ACHN (cell line): ENCODE measurements at places on chromosomes 5 and 9.
A peak's percentile ranks its signal among the peaks of the same experiment; 100 is the strongest.

DNA sequence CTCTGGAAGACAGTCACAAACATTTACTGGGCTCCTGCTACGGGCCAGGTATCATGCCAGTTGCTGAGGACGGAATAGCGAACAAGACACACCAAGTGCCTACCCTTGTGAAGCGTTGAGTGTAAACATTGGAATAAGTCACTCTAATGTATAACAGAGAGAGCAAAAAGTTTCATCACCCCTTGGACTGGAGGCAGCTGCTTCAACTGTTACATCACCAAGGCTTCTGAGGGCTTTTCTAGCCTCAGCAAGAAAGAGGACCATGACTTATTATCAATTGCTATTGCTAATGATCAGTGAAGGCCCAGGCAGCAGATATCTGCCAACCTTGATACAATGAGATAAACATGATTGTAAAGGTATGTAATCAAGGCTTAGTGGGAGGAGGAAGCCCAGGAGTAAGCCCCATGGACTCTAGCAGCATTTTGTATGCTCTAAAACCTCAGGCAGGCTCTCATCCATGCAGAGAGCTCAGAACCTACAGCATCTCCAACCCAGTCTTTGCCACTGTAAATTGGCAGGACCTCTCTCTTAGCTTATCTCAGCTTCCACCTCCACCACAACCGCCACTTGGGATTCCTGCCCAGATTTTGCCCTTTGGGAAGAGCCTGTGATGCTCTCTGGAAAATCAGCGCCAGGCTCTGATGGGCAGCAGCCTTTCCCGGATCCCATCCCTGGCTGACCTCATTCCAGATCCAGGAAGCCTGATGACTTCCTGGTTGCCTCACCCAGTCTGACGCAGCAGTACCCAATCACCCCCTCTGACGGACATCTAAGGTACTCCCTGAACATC is 54.5 kb downstream of the ADAM19 start:
- DNase-seq, result no peak

GRCh38 chr9:126108240-126108639 is 218.4 kb upstream of the MVB12B start:
- no peak for DNase-seq

DNA sequence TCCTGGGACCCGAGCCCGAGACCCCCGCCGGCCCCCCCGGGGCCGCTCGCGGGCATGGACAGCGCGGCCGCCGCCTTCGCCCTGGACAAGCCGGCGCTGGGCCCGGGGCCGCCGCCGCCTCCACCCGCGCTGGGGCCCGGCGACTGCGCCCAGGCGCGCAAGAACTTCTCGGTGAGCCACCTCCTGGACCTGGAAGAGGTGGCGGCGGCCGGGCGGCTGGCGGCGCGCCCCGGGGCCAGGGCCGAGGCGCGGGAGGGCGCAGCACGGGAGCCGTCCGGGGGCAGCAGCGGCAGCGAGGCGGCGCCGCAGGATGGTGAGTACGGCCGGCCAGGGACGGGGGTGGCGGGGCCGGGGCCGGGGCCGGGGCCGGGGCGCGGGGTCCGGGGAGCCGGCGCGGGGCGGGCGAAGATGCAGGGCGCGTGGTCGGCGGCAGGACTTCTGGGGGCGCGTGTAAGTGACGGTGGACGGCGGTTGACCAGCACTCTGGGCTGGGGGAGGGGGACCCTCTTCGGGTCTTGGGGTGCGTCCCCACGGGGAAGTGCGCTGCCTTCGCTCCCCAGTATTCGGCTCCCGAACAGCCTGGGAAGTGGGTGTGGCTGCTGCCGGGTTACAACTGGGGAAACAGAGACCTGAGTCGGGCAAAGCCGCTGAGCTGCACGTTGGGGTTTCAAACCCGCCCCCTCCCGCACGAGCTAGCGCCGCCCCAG is 520 bp downstream of the PRRX2 start:
- no peak for DNase-seq

DNA sequence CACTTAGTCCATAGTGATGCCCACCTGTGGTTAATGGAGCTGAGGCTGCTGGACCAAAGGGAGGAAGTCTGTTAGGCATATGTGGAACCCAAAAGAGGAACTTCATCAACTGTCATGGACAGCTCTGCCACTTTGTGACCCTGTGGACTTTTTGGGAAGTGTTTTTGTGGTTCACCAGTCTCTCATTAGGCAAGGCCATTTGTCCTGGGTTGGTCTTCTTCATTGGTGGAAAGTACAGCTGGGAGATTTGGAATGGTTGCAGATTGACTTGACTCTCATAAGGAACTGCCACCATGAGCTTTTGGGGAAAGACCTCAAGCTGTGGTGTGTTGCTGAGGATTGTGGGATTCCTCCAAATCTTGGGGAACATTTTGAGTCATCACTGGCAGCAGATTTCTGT is 31.9 kb upstream of the IL12B start:
- DNase-seq, result no peak

DNA sequence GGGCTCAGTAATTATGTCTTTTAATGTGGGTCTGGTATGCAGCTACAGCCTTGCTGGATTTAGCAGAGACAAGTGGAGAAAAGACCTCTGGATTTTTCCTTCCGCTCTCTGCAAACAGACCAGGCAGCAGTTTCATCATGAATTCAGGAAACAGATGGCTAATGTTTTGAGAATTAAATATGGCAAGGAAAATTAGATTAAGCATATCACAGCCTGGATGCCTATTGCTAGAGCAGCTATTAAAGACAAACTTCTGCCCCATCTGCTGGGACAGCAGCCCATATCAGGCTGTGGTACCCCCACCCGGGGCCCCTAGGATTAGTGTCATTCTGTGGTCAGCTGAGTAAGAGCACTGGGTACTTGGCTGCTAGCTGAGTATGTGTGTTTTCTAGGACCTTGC is 6.2 kb downstream of the SKP2 start:
- DNase-seq, result no peak

- DNase-seq, result no peak
Measured at GRCh38 chr9:95017062-95017461, 290.6 kb downstream of the AOPEP start.

GRCh38 chr5:10499776-10500175 is 58.1 kb downstream of the ROPN1L start:
- DNase-seq, result no peak

- DNase-seq, result peak; percentile 41
Measured at GRCh38 chr5:18281947-18282581, 647.8 kb downstream of the TAF11L14 start.

GRCh38 chr9:95103871-95104580 is 213.5 kb downstream of the FANCC start:
- no peak for DNase-seq

DNA sequence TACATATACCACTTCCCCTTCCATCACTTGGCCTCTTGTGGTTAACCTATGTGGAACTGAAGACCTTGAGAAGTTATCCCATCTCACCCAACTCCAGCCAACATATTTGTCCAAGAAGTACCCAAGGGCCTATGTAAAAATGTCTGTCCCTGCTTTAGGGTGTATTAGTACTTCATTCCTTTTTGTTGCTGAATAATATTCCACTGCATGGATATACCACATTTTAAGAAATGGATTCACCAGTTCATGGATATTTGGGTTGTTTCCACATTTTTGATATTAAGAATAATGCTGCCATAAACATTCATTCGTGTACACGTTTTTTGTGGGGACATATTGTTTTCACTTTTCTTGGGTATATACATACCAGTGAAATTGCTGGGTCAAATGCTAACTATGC is 28.6 kb downstream of the IDNK start:
- no peak for DNase-seq

- DNase-seq, result no peak
Measured at GRCh38 chr5:36653044-36653705, 46.8 kb downstream of the SLC1A3 start.

GRCh38 chr5:74316064-74316603 is 324.4 kb downstream of the ENC1 start:
- peak; percentile 92 for DNase-seq

- no peak for DNase-seq
Measured at GRCh38 chr9:135610290-135611141, 28.8 kb downstream of the GLT6D1 start.

GRCh38 chr5:33737697-33738096 is 154.1 kb downstream of the ADAMTS12 start:
- DNase-seq, result no peak

DNA sequence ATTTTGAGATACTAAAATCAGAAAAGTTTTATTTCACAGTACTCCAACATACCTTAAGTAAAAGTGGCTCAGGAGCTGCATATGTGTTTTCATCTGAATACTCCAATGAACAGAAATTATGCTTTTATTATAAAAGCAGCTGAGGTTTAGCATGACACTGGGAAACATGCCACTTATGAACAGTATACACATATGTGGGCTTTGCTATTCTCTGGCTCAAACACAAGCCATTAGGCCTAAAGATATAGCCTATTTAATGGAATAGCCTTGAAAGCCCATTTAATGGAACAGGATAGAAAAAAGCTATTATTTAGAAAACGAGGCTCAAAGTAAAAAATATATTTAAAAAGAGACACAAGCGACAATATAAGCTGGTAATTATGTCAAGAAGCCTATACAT is 74.1 kb downstream of the SLC38A9 start:
- no peak for DNase-seq

DNA sequence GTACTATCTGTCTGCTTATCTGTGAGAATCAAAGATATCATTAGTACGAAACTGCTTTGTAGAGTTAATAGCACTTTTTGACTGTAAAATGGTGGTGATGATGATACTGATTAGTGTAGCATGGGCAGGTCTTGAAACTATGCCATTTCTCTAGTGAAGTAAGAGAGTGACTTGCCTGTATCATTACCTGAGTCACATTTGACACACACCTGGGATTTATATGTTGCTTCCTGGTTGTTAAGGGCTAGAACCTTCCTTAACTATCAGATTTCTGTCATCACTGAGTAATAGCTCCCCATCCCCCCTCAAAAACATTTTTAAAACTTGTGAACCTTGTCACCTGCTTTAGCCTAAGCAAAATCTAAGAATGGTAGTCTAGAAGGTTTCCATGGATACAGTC is 135.6 kb upstream of the RORB start:
- DNase-seq, result no peak

DNA sequence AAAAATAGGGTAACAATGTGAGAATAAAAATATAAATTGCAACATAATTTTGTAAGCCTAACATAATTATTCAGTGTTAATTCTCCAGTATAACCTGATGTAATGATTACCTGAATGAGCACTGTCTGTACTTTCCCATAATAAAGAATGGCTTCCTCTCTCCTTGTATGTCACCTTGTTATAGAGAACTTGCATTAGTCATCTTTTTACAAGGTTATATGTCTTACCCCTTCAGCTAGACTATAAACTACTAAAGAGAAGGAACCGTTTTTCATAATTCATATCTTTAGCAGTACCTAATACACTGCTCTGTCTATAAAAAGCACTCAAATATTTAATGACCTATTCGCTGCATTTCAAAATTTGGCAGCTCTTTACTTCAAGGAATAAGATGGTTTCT is 19.8 kb downstream of the STRBP start:
- no peak for DNase-seq

DNA sequence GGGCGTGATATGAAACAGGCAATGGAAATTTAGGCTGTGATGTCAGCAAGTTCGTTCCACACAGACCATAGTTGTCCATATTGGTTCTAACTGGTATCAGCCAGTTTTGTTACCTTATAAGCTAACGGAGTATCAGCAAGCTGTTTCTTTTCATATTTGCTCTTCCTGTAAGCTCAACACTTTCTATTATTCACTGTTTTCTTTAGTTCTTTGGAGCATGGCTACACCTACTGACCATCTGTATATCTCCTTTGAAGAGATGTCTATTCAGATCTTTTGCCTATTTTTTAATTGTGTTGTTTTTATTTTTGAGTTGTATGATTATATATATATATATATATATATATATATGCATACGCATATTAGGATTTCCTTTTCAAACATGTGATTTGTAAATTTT is 1057.2 kb upstream of the CDH10 start:
- DNase-seq, result no peak

DNA sequence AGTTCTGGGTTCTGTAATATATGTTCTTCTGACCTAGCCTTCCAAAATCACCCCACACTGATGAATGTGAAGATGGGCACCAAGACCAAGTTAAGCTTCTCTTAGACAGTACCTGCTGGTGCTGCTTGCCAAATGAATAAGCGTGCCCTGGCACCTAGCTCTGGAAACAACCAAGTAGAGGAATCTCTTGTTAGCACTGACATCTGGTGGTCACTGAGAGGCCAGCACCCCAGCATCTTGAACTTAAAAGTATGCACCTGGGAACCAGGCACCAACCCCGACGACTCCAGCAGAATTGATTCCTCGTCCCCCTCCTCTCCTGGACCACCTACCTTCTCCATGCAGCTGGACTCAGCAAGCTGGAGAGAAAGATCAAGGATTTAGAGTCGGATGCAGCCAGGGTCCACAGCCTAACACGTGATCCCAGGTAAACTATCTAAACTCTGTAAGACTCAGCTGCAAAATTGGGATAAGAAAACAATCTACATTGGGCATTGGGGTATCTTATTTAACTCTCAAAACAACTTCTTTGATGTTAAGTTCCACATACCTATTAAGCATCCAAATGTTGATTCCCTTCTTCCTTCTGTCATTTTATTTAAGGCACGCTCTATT is 89.8 kb downstream of the SLC1A3 start:
- peak; percentile 57 for DNase-seq

GRCh38 chr5:100841358-100842076 is 61.6 kb downstream of the ST8SIA4 start:
- peak; percentile 77 for DNase-seq

GRCh38 chr5:53923961-53924360 is 363.5 kb downstream of the NDUFS4 start:
- no peak for DNase-seq

GRCh38 chr5:138336952-138337684 is 948 bp upstream of the FAM53C start:
- peak; percentile 82 for DNase-seq

DNA sequence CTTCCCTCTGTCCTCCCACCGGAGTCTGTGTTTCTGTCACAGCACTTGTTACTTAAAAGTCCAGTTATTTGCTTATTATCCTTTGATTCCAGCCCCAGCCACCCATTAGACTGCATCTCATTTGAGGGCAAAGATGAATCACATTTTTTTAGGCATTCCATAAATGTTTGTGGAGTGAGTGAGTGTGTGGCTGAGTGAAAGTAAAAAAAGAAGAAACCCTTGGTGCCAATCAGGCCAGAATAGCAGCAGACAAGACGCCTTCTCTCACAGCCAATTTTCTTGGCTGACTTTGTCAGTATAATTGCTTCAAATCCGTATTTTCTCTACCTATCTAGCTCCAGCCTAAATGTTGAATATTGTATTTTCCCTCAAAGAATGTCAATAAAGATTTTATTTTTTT is 613.0 kb upstream of the WWC1 start:
- DNase-seq, result no peak
